Lower lobe of right lung (tissue), 2 donors: ENCODE measurements at places on chromosomes 1 and 21.

GRCh38 chr1:9345471-9345870 is 52.8 kb downstream of the SPSB1 start:
- no peaks in the 10 kb centered on the region for H3K27me3 ChIP-seq
- peaks cover 11% of the 10 kb centered on the region for H3K4me1 ChIP-seq
- no peaks in the 10 kb centered on the region for H3K36me3 ChIP-seq
- no peak for DNase-seq
- H3K27ac ChIP-seq, result no peak overlapping the region
- H3K4me3 ChIP-seq, result no peak overlapping the region

GRCh38 chr1:173100476-173101107 is 49.9 kb upstream of the TNFSF18 start:
- H3K4me1 ChIP-seq, result no peaks in the 10 kb centered on the region
- DNase-seq, result no peak
- H3K4me3 ChIP-seq, result no peak overlapping the region
- H3K27ac ChIP-seq, result no peak overlapping the region
- H3K36me3 ChIP-seq, result no peaks in the 10 kb centered on the region

DNA sequence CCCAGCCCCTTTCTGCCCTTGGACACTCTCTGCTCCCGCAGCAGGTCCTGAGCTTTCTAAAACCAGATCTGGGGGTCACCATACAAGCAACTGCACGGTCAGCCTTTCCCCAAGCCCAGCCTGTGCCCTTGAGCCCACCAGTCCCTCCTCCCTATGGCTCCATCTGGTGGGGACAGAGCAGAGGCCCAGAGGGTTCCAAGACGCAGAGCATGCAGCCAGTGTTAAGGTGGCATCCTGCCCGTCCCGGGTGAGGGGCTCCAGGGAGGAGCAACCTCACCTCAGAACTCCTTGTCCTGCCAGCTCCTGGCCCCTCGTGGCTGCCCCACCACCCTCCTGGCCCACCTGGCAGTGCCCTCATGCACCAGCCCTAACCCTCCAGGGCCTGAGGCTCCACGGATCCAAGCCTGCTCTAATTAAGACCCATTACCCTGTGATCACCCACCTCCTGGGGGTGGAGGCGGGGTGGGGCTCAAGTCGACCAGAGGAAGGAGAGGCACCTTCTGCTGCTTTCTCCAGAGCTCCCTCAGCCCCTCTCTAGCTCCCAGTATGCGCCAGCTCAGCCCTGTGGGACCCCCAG is 8.5 kb downstream of the CHD5 start:
- no peaks in the 10 kb centered on the region for H3K36me3 ChIP-seq
- H3K4me3 ChIP-seq, result no peak overlapping the region
- no peak overlapping the region for H3K27ac ChIP-seq
- peaks cover 49% of the 10 kb centered on the region for H3K27me3 ChIP-seq
- no peak for DNase-seq

DNA sequence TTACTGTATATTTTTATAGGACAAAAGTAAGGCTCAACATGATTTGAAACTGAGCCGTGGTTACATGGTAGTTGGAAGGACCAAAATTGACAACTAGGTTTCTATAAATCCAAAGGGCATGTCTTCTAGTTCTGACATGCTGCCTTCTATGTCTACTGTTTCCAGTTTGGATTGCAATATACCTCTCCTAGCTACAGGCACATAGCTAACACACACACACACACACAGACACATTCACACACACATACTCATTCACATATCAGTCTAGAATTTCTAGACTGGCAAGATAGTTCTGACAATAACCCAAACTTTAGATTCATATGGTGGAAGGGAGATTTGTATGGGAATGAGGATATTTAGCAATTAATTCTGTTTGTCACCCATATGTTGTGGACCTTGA is 544.8 kb upstream of the CAMK1G start:
- H3K36me3 ChIP-seq, result no peaks in the 10 kb centered on the region
- peaks cover 6% of the 10 kb centered on the region for H3K4me1 ChIP-seq
- H3K4me3 ChIP-seq, result no peak overlapping the region
- H3K27me3 ChIP-seq, result no peaks in the 10 kb centered on the region
- DNase-seq, result no peak

DNA sequence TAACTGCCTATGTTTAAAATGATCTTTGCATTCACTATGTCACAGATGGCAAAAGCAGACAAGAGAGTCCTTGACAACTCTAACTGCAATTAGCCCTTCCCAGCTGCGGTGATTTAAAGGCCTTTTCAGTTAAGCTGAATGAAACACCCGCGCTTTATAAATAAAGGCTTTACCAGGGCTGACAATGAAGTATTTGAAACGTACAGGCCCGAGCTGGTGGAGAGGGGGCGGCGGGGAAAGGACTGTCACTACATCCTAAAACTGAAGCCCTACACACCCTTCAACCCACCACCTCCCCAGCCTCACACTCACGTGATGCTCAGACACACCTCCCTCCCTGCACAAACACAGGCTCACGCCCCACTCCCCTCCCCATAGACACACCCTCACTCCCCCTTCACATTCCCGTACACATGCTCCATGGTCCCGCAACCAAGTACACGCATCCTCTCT is 45.5 kb downstream of the GRIK3 start:
- H3K4me3 ChIP-seq, result peak overlapping the region; percentile 3
- peaks cover 10% of the 10 kb centered on the region for H3K4me1 ChIP-seq
- no peak for DNase-seq
- no peaks in the 10 kb centered on the region for H3K27me3 ChIP-seq
- H3K27ac ChIP-seq, result peak overlapping the region; percentile 18

DNA sequence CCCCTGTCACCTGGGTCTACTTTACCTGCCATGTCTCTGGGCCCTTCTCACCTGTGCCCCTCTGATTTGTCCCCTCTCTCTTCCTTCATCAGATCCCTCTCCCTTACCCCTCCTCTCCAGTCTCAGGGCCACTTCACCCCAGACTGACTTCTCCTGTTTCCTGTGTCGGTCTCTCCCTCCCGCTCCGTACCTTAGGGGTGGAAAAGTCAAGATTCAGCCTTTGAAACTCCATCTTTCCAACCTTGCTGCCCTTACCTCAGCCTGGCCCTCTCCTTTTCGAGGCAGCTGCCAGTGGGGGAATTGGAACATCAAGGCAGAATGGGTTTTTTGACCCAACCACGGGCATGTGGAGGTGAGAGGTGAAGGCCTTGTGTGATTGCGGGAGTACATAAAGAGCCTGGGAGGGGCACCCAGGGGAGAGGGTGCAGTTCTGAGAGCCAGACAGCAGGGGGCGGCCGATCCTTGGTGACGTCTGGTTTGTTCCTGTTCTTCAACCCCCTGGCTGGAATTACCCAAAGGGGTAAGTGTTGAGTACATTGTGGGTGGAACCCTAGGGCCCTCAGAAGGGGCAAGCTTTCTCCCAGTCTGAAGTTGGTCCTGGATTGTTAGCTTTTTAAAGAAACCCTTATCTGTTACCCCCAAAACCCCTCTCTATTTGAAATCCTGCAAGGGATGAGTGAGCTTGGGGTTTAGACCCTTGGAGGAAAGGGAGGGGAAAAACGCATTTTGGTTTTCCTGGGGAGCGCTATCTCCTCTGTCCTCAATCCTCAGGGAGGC is 12.3 kb upstream of the DMBX1 start:
- no peaks in the 10 kb centered on the region for H3K4me1 ChIP-seq
- H3K27me3 ChIP-seq, result peaks cover 66% of the 10 kb centered on the region
- H3K4me3 ChIP-seq, result no peak overlapping the region
- no peaks in the 10 kb centered on the region for H3K36me3 ChIP-seq

- no peaks in the 10 kb centered on the region for H3K27me3 ChIP-seq
- H3K27ac ChIP-seq, result no peak overlapping the region
- H3K4me3 ChIP-seq, result no peak overlapping the region
Measured at GRCh38 chr1:162010175-162010506, 13.5 kb downstream of the OLFML2B start.

DNA sequence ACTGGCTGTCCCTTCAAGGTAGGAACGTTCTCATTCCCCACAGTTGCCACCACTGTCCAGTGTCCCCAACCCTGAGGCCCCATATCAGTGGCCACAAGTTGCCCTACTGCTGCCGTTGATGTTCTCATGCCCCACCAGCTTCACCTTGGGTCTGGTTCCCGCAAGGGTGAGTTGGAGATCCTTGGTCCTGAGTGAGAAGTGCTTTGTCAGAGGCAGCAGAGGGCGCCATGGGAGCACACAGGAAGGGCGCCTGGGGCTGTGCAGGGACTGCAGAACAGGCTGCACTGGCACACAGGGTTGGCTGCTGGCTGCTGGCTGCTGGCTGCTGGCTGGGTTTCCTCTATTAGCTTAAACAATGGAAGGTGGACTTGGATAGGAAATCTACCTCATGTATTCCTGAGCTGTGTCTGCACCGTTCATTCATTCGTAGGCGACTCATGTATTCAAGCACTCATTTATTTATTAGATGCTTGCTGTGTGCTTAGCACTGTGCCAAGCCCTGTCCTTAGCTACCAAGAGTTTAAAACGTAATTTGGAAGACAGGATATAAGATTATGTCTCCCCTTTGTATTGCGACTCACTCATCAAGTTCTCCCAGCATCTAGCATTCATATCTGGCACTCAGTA is 2.1 kb upstream of the S100A9 start:
- H3K27me3 ChIP-seq, result peaks cover 8% of the 10 kb centered on the region
- H3K36me3 ChIP-seq, result no peaks in the 10 kb centered on the region
- H3K4me3 ChIP-seq, result no peak overlapping the region

DNA sequence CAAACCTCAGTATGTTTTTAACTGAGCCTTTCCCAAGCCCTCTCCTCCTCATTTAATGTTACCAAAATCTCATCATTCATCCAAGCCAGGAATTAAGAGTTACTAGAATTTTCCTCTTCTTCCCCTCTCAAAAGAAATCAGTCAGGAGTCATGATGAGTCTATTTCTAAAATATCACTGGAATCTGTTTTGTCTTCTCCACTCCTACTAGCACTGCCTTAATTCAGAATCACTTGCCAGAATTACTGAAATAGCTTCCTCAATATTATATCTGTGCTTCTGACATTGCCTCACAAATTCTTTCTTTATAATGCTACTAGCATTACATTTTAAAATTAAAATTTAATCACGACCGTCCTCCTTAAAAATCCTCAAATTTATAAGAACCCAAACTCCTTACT is 106.1 kb downstream of the PTGER3 start:
- H3K27me3 ChIP-seq, result no peaks in the 10 kb centered on the region
- no peaks in the 10 kb centered on the region for H3K36me3 ChIP-seq
- H3K4me3 ChIP-seq, result no peak overlapping the region
- no peak overlapping the region for H3K27ac ChIP-seq
- H3K4me1 ChIP-seq, result no peaks in the 10 kb centered on the region
- DNase-seq, result no peak

DNA sequence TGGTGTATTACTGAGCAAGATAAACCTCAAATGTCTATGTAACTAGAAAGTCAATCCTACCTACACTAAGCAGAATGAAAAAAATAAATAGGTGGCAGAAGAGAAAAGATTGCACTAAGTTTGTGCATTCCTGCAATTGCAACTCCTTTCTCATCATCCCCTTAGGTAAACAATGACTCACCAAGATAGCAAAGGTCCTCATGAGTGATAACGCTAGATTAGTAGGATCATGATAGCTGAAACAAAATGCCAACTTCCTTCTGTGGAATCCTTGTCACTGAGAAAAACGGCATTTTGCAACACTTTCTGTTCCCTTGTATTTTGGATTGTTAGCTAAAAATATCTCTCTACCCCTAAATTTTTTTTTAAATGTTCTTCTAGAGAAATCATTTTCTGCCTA is 20.0 kb upstream of the FCER1A start:
- no peaks in the 10 kb centered on the region for H3K27me3 ChIP-seq
- no peaks in the 10 kb centered on the region for H3K36me3 ChIP-seq
- no peak for DNase-seq
- no peak overlapping the region for H3K27ac ChIP-seq

DNA sequence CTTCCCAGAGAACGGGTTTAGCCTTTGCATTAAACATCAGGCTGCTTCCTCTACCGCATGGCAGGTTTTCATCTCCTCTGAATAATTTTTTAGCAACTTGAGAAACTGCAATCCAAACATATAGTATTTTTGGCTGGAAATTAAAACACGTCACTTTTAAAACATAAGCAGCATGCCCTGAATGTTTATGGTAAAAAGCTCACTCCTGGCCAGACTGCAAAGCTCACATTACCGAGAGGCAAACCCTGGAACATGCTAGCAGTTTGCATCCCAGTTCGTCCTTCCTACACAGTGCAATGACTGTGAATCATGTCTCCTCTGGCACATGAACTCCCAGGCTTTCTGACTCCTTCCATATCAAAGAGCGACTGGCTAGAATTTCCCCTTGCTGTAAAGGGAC is 312.3 kb downstream of the RRAGC start:
- no peak overlapping the region for H3K27ac ChIP-seq
- H3K4me1 ChIP-seq, result no peaks in the 10 kb centered on the region
- H3K36me3 ChIP-seq, result no peaks in the 10 kb centered on the region
- H3K4me3 ChIP-seq, result no peak overlapping the region

GRCh38 chr1:243710467-243710866 is 139.6 kb downstream of the AKT3 start:
- no peaks in the 10 kb centered on the region for H3K27me3 ChIP-seq
- H3K27ac ChIP-seq, result no peak overlapping the region
- no peak overlapping the region for H3K4me3 ChIP-seq
- no peak for DNase-seq
- H3K36me3 ChIP-seq, result no peaks in the 10 kb centered on the region
- H3K4me1 ChIP-seq, result peaks cover 5% of the 10 kb centered on the region

DNA sequence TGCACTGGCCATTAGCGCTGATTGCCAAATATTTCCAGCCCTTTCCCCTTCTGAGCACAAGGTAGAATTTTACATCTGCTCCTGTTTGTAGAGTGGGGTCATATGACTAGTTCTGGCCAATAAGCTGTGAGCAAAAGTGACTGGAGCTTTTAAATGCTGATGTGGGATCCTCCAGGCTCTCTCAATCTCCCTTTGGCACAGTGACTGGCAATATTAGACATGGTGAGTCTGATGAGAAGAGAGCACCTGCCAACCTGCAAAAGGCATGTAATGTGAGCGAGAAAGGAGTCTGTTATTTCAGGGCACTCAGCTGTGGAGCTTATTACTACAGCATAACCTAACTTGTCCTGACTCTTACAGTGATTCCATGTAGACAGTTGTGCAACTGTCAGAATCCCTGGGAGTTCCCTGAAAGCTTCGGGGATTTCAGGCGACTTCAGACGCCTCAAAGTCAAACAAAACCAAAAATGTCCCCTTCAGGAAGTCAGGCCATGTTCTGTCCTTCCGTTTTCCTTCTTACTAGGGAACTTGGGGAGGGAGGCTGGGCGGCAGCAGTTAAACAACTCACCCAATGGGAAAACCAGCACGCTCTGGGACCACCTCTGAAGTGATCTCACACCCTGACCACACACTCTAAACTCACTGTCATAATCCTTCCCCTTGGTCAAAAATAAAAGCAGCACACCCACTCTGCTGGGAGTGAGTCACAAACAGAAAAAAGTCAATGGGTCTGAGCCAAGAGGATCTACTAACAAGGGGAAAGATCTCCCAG is 3.6 kb upstream of the RASSF5 start:
- peak; percentile 78 for DNase-seq
- H3K4me3 ChIP-seq, result no peak overlapping the region
- H3K4me1 ChIP-seq, result peaks cover 63% of the 10 kb centered on the region
- no peaks in the 10 kb centered on the region for H3K36me3 ChIP-seq
- peaks cover 4% of the 10 kb centered on the region for H3K27me3 ChIP-seq
